Pericardium fibroblast (primary cell): ENCODE measurements at places on chromosomes 1 and 21. TPM values are rescaled to one million over a fixed set of nuclear protein-coding genes. Genes with fewer than 3 reads are reported as not detected.

The RPTN gene
- not detected in 2 replicates for total RNA-seq

The SLC45A1 gene
- 2.8 and 3.0 TPM in 2 replicates for total RNA-seq

The SLC1A7 gene
- 0.09 and 0.82 TPM in 2 replicates for total RNA-seq

The KCNK1 gene
- 1.4 and 2.4 TPM in 2 replicates for total RNA-seq

The TTLL7 gene
- 2.1 and 2.4 TPM in 2 replicates for total RNA-seq

The DRAXIN gene
- under 0.01 TPM in 1 of 2 replicates, not detected in the other for total RNA-seq

The DNAJC28 gene
- 1.6 and 1.9 TPM in 2 replicates for total RNA-seq

The CELA2A gene
- not detected in 2 replicates for total RNA-seq

The GPR153 gene
- 24.6 and 27.2 TPM in 2 replicates for total RNA-seq

The ARV1 gene
- total RNA-seq, result 15.6 and 16.7 TPM in 2 replicates

The VHLL gene
- total RNA-seq, result not detected in 2 replicates

The SLAMF1 gene
- total RNA-seq, result not detected in 2 replicates

The ADAMTS5 gene
- 4.4 and 17.4 TPM in 2 replicates for total RNA-seq

The MROH9 gene
- not detected in 2 replicates for total RNA-seq

The NMNAT1 gene
- total RNA-seq, result 9.0 and 11.6 TPM in 2 replicates

The MNDA gene
- not detected in 2 replicates for total RNA-seq

The ESRRG gene
- total RNA-seq, result under 0.01 and 0.12 TPM in 2 replicates

The LIPI gene
- total RNA-seq, result not detected in 2 replicates

The PAQR6 gene
- 0.43 and 0.47 TPM in 2 replicates for total RNA-seq

The IPP gene
- total RNA-seq, result 7.4 and 7.6 TPM in 2 replicates

The SNX27 gene
- 13.0 and 13.3 TPM in 2 replicates for total RNA-seq

The FLG gene
- not detected in 2 replicates for total RNA-seq

The ERICH3 gene
- not detected in 2 replicates for total RNA-seq

The CYP4X1 gene
- 1.4 and 2.9 TPM in 2 replicates for total RNA-seq

The AMY1B gene
- not detected in 2 replicates for total RNA-seq

The MAP10 gene
- total RNA-seq, result 0.68 and 1.4 TPM in 2 replicates

The FOXD2 gene
- total RNA-seq, result 0.23 and 2.2 TPM in 2 replicates

The ZSWIM5 gene
- under 0.01 TPM in 1 of 2 replicates, not detected in the other for total RNA-seq

The ATP6V1G3 gene
- 0.23 TPM in 1 of 2 replicates, not detected in the other for total RNA-seq

The PTPRU gene
- total RNA-seq, result 26.8 and 35.8 TPM in 2 replicates

The PRAMEF13 gene
- total RNA-seq, result not detected in 2 replicates

The DCDC2B gene
- total RNA-seq, result not detected in 2 replicates

The PEX14 gene
- 11.0 and 18.8 TPM in 2 replicates for total RNA-seq

The KRTAP10-11 gene
- total RNA-seq, result not detected in 2 replicates

The NBPF6 gene
- total RNA-seq, result not detected in 2 replicates

The CYP4A22 gene
- not detected in 2 replicates for total RNA-seq

The PIGR gene
- not detected in 2 replicates for total RNA-seq

The MAP3K6 gene
- 29.6 and 33.1 TPM in 2 replicates for total RNA-seq

The HES5 gene
- not detected in 2 replicates for total RNA-seq

The REN gene
- not detected in 2 replicates for total RNA-seq

The RGS13 gene
- not detected in 2 replicates for total RNA-seq

The LCE2B gene
- total RNA-seq, result not detected in 2 replicates

The PYHIN1 gene
- not detected in 2 replicates for total RNA-seq

The AP4B1 gene
- total RNA-seq, result 7.9 and 10.1 TPM in 2 replicates

The DPYD gene
- 26.2 and 29.6 TPM in 2 replicates for total RNA-seq

The SPRR2F gene
- not detected in 2 replicates for total RNA-seq

The NOS1AP gene
- 2.0 TPM in 1 of 2 replicates, not detected in the other for total RNA-seq

The GPATCH4 gene
- 8.4 and 13.9 TPM in 2 replicates for total RNA-seq

The TSSK3 gene
- total RNA-seq, result 0.70 TPM in 1 of 2 replicates, not detected in the other
